ENCODE measurements at places on chromosomes 2 and 18.

- DNase-seq, result no peak
These were observed 20.9 kb downstream of the NAPG start for GRCh38 chr18:10546557-10547300.

DNA sequence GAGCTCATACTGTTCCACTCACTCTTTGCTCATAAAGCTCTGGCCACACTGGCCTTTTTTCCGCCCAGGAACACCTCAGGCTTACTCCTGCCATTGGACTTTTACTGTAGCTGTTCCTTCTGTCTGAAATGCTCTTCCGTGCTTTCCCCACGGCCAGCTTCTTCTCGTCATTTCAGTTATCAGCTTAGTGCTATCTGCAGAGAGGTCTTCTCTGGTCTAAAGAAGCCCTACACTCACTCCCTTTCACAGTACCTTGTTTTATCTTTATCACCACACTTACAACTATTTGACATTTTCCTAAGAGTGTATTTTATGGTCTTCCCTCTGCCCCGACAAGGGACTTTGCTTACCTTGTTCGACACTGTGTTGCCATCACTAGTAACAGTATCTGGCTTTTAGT, 388.1 kb upstream of the SPRED2 start:
- no peak for DNase-seq

GRCh38 chr2:164126960-164127660, 391.3 kb upstream of the FIGN start:
- no peak for DNase-seq

DNA sequence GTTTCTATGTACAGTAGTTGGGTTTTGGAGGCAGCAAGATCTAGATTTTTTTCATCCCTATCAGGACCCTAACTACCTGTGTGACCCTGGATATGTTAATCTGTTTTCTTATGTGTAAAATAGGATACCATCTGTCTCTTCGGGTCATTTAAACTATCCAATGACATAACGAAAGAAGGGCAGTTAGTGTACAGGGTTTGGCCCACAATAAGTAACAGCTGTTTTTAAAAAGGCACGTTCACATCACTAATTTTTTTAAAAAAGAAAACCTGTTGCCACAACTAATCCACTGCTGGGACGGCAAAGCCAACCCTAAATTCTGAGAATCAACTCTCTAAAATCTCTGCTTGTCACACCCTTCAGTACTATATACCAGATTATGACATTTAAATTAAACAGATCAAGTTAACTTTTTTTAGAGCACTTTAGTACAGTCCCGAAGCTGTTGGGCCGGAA, 869 bp downstream of the USP40 start:
- no peak for DNase-seq

- DNase-seq, result peak; percentile 11
These were observed 106.9 kb downstream of the HDAC4 start for GRCh38 chr2:239293775-239294430.

DNA sequence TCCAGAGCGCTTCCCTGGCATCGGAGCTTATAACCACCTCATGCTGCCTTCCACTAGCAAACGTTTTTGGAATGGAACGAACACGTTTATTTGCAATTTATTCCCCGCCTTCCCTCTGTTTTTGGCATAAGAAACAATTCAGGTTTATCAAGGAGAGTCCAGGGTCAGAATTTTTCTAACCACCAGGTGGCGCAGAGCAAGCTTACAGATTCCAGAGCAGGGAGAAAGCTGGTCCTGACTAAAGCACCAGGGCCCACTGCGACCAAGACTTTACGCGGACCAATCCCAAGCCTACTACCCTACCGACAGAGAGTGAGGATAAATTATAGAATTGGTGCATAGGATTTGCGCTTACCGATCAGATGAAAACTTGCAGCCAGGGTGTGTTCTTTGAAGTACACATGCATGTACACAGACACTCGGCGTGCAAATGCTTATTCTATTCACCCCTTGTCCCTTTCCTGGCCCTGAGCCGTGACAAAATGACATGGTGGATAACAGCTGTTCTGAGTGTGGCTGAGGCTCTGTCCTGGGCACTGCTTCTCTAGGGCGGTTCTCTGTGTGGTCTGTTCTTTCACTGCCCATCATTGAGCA, 34.7 kb downstream of the NAPG start:
- peak; percentile 14 for DNase-seq

GRCh38 chr2:101047075-101047766, 45.1 kb downstream of the RPL31 start:
- DNase-seq, result no peak

DNA sequence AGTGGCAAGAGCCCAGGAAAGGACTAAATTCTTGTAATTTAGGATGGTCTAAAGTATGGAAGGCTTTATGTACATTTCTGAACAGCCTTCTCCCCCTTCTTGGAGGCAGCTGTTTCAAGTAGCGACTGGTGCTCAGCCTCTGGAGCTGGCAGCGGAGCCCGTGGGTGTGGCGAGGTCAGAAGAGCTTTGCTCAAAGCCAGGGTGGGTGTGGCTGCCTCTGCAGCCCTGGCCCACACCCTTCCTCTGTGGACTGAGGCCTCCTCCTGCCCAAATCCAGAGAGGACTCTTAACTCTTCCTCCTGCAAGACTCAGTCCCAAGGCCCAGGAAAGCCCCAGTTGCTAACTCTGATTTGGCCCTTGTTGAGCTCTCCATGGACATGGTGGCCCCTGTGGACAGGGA, 202.1 kb upstream of the REV1 start:
- no peak for DNase-seq

DNA sequence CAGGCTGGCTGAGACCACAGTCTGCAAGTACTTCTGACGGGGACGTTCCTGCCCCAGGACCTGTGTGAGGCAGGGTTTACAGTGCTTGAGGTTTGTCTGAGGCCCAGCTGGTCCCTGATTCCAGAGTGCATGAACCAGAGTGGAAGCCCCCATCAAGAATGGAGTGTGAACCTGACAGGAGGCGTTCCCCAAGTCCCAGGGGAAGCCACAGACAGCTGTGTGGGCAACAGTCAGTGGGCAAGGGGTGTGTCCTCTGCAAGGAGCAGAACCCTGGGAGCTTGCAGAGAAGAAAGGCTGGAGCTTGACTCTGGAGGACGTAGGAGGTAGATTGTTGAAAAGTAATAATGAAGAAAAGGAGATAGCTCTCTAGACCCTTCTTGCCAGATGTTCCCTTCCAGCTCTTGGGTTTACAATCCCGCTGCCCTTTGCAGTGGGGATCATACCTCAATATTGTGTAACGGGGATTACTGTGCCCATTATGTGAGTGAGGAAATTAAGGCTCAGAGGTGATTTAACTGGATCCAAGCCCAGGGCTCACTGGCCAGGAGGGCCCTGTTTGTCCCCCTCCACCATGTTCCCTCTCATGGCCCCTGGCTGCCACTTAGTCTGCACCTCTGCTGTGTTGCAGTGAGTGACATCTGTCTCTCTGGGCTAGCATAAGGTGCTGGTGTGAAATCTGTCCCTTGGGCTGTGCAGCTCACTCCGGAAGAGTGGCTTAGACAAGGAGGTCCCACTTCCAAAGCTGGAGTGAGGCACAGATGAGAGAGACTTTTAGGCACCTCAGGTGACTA, 6.2 kb downstream of the DBI start:
- DNase-seq, result no peak

DNA sequence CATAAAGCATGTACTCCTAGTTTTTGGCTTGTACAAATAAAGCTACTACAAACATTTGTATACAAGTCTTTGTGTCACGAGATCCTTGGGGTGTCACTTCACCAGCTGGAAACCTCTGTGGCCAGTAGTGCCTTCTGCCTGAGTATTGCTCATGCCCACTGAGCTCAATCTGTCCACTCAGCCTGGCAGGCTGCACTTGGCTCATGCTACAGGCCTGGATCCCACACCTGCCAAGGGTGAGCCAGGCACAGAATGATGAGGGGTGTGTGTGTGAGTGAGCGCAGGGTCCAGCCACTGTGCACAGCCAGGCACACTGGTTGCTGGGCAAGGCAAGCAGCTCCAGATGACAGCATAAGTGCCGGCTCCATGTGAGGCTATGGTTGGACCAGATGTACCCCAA, 13.1 kb downstream of the SRD5A2 start:
- no peak for DNase-seq

DNA sequence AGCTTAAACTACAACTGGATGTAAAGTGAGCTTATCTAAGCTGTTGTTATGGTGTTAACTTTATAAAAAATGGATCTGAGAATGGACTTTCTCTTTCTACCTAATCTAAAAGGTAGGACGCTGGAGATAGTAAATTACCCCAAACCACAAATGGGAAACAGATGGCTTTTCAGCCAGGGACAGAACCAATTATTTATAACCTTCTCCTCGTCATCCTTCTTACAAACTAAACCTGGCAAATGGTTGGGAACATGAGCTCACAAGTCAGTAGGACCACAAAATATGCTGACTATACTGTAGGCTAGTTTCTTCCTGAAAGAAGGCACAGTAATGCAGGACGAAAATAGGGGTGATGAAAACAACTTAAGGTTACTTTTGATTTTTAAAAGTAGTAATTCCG, 32.7 kb upstream of the ZDBF2 start:
- no peak for DNase-seq

DNA sequence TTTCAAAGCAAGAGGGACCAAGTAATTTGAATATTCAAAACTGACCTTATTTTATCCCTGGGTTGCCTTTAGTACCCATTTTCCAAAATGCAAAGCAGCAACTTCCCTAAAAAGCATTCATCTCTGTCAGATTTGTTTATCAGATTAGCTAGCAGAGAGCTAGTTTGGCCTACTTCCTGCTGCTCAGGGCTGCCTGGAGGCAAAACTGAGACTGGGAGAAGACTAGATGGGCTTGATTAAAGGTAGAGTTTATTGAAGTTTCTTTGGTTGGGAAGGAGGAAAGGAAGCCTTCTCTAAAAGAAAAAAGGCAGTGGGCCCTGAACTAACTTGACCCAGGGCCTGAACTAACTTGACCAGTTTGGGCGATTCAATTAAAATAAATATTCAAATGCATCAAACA, 426.1 kb upstream of the FAM98A start:
- DNase-seq, result no peak

- no peak for DNase-seq
These were observed 21.6 kb downstream of the BMP10 start for GRCh38 chr2:68849579-68850030.

DNA sequence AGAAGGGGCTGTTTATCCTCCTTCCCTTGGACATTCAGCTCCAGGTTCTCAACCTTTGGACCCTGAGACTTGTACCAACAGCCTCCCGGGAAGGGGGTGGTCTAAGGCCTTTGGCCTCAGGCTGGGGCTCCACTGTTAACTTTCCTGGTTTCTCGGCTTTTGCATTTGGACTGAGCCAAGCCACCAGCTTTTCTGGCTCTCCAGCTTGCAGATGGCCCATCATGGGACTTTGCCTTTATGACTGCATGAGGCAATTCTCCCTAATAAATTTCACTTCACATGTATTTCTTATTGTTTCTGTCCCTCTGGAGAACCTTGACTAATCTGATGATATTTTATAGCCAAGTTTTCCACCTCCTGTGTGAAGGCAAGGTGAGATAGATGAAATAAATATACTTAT, 180.8 kb downstream of the PPP1R1C start:
- DNase-seq, result no peak

GRCh38 chr2:157440404-157441071, 3.4 kb downstream of the CYTIP start:
- no peak for DNase-seq

DNA sequence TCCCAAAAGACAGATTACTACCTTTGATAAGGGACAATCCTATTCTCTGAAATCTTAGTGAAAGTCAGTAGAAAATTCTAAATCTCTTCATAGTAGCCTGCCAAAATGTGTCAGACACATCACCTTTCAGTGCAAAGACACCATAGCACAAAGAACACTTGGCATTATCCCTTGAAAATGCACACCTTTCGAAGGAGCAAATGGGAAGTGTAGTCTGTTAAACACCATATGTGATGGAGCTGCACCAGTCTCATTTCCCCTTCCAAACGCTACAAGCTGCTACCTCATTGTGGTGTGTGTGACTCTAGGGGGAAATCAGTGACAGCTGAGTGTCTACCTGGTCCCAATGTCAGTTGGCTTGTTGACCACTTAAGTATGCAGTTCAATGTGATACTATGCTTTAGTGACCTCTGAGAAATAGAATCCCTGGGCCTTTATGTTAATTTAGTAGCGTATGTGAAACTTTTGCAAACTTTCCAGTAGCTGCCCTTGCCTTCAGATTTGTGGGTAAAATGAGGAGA, 551.7 kb downstream of the ARHGAP15 start:
- no peak for DNase-seq

- no peak for DNase-seq
These were observed 740.1 kb upstream of the FANCL start for GRCh38 chr2:58981237-58981636.

- no peak for DNase-seq
These were observed 210.6 kb downstream of the C1D start for GRCh38 chr2:67851956-67852824.

DNA sequence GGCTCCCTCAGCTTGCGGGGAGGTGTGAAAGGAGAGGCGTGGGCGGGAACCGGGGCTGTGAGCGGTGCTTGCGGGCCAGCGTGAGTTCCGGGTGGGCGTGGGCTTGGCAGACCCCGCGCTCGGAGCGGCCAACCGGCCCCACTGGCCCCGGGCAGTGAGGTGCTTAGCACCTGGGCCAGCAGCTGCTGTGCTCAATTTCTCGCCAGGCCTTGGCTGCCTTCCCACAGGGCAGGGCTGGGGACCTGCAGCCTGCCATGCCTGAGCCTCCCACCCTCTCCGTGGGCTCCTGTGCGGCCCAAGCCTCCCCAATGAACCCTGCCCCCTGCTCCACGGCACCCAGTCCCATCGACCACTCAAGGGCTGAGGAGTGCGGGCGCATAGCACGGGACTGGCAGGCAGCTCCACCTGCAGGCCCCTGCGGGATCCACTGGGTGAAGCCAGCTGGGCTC, 48.2 kb downstream of the RNF138 start:
- peak; percentile 66 for DNase-seq

- no peak for DNase-seq
These were observed 577.3 kb downstream of the EPHA4 start for GRCh38 chr2:220994846-220995245.

GRCh38 chr18:63253428-63254372, 65.9 kb downstream of the BCL2 start:
- DNase-seq, result no peak

DNA sequence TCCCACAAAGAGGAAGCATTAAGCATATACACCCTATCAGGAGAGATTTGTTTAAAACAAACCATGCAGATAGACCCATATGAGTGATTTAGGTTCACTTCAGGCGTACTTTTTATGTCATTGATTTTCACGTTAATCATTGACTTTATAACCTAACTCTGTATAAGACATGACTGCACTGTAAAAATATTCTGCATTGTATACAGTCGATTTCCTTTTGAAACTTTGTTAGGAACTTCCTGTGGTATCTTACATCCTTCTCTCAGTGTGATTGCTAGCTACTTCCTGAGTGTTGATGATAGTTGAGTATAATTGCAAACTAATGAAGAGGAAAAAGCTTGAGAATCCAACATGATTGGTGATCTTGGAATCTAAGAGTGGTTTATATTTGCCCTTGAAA, 69.4 kb downstream of the XIRP2 start:
- DNase-seq, result no peak
